ENCODE measurements at places on chromosomes 2 and 18.

- DNase-seq, result no peak
Measured at GRCh38 chr18:12011199-12011956, 30.1 kb downstream of the IMPA2 start.

DNA sequence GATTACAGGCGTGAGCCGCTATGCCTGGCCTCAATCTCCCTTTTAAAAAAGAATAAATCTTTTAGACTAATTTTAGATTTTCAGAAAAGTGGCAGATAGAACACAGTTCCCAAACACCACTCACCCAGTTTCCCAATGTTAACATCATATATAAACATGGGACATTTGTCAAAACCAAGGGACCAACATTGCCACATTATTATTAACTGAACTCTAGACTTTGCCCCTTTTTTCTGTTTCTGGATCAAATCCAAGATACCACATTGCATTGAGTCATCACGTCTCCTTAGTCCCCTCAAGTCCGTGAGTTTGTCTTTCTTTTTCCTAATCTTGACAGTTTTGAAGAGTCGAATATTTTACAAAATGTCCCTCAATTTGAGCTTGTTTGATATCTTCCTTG, 2.4 kb downstream of the C2orf42 start:
- no peak for DNase-seq

- DNase-seq, result no peak
Measured at GRCh38 chr2:181616715-181617114, 40.2 kb downstream of the CERKL start.

DNA sequence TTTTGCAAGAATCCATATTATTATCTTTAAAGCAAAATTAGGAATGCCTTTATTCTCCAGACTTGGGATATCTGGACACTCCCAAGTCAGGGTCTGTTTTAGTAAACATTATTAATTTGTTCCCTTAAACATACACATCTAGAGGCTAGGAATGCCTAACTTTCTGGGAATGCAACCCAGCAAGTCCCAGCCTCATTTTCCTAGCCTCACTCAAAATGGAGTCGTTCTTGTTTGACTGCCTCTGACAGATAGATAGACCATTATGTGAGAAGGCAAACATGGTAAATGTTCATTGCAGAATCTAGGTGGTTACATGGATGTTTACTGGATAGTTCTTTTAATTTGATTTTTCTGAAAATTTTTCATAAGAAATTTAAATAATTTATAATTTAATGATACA, 270.1 kb upstream of the STON1 start:
- no peak for DNase-seq

DNA sequence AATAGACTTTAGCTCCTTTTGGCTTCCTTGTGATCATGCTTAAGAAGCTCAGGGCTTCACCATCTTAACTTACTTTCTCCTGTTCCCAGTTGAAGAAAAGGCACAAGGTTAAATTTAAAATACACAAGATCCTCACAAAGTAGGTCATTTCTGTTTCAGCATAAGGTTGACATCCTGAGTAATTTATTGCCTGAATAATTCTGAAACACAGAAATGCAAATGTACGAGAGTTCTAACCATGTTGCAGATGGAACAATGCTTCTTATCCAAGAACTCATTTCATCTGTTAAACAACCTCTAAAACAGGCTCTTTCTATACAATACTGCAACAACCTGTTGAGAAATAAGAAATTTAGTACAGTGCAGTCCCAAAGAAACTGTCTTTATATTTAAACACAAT, 395.2 kb downstream of the BCL11A start:
- DNase-seq, result no peak

GRCh38 chr2:48219555-48220436, 310.2 kb upstream of the STON1 start:
- DNase-seq, result no peak

GRCh38 chr18:60975420-60975819, 357.8 kb upstream of the CDH20 start:
- DNase-seq, result no peak

- peak; percentile 74 for DNase-seq
Measured at GRCh38 chr2:26605195-26605998, 35.8 kb downstream of the CIB4 start.

GRCh38 chr2:28507796-28508764, 12.2 kb downstream of the PLB1 start:
- no peak for DNase-seq

DNA sequence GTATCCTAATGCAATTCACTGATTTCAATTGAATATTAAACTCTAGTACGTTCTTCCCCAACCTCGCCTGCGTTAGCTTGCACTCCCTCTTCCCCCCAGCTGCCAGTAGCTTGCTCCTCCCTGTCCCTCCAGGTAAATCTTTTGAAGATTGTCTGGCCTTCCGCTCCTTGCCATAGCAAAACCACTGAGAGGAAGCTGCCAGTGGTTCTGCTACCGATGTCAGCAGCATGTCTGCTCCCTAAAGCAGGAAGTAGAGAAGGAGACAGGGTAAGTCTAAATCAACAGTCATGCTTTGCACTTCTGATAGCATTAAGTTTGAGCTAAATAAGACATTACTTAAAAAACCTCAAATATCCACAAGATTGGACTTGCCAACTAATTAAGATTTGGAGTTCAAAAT, 89.1 kb downstream of the SCN2A start:
- DNase-seq, result no peak

- peak; percentile 65 for DNase-seq
Measured at GRCh38 chr2:38600242-38600891, 2.4 kb downstream of the HNRNPLL start.

GRCh38 chr2:202693503-202693902, 58.7 kb downstream of the FAM117B start:
- no peak for DNase-seq

GRCh38 chr2:3604207-3604877, 9.4 kb downstream of the COLEC11 start:
- peak; percentile 11 for DNase-seq

- no peak for DNase-seq
Measured at GRCh38 chr18:47881752-47882455, 48.6 kb downstream of the SMAD2 start.

- DNase-seq, result peak; percentile 88
Measured at GRCh38 chr2:239199041-239199768, 201.6 kb downstream of the HDAC4 start.

- DNase-seq, result peak; percentile 33
Measured at GRCh38 chr2:217054791-217055190, 194.9 kb upstream of the TNP1 start.

GRCh38 chr2:240643811-240644150, 18.5 kb downstream of the GPR35 start:
- no peak for DNase-seq

DNA sequence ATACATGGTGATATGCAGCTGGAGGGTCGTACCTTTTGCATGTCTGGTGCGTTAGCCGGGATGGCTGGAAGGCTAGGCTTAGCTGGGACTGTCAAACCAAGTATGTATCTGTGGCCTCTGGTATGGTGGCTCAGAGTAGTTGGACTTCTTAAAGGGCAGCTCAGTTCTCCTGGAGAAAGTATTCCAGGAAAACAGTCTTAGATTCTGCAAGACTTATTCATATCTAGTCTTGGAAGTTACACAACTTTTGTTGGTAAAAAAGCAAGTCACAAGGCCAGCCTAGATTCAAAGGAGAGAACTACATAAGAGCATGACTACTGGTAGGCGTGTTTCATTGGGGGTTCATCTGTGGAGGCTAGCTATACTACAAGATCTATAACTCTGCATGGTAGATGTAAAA, 45.5 kb downstream of the EML4 start:
- no peak for DNase-seq

GRCh38 chr18:25164848-25165811, 186.8 kb downstream of the ZNF521 start:
- DNase-seq, result peak; percentile 18

GRCh38 chr2:112706170-112706664, 14.6 kb upstream of the NT5DC4 start:
- no peak for DNase-seq

- DNase-seq, result no peak
Measured at GRCh38 chr2:71941726-71942525, 205.7 kb downstream of the CYP26B1 start.

GRCh38 chr2:64477979-64478378, 24.0 kb downstream of the LGALSL start:
- DNase-seq, result no peak

DNA sequence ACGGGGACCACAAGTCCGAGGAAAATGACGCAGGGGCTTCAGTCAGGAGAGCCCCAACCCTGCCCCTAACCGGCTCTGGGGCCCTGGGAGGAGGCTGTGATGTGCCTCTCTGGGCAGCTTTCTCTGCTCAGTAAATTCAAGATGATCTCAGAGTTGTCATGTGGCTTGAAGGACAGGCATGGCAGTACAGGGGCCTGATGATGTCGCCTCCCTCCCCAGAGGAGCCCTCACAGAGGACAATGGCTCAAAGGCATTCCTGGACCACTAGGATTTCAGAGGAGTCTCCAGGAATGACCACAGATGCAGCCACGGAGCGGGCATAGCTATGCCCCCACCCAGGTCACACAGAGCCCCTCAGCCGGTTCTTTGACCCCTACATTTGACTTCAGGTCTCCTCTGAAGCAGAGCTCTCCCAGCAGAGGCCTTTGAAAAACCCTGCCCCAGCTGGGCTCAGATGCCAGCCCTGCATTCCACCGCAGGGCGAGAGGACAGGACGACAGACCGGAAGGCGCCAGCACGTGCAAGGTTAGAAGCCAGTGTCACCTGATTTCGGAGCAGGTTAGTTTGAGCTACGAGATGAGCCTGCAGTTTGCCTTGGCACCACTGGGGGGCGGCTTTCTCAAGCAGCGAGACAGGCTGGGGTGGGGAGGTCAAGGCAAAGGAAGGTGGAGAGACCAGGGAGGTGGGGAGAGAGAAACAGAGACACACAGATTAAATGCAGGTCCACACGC, 39.2 kb downstream of the BIN1 start:
- DNase-seq, result peak; percentile 86

- DNase-seq, result no peak
Measured at GRCh38 chr2:117726747-117727146, 87.7 kb upstream of the DDX18 start.

DNA sequence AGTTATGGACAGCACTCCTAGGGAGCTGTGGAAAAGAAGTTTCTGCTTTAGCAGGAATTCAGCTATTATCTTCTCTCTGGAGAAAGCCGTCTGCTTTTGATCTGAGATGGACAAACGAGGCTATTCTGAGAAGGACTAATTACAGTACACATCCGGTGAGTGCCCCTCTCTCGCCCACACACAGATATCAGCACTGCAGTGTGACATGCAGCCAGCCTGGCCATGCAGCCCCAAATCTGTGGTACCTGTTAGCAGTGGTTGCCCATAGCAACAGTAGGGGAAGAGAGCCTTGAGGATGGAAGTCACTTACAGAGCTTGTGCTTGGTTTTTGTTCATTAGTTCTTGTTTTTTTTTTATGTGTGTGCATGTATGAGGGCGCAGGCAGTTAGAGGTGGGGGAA, 73.9 kb upstream of the TRIB2 start:
- no peak for DNase-seq

- no peak for DNase-seq
Measured at GRCh38 chr2:58826795-58827194, 585.7 kb upstream of the FANCL start.

GRCh38 chr18:3183103-3183717, 36.6 kb downstream of the MYOM1 start:
- DNase-seq, result no peak

DNA sequence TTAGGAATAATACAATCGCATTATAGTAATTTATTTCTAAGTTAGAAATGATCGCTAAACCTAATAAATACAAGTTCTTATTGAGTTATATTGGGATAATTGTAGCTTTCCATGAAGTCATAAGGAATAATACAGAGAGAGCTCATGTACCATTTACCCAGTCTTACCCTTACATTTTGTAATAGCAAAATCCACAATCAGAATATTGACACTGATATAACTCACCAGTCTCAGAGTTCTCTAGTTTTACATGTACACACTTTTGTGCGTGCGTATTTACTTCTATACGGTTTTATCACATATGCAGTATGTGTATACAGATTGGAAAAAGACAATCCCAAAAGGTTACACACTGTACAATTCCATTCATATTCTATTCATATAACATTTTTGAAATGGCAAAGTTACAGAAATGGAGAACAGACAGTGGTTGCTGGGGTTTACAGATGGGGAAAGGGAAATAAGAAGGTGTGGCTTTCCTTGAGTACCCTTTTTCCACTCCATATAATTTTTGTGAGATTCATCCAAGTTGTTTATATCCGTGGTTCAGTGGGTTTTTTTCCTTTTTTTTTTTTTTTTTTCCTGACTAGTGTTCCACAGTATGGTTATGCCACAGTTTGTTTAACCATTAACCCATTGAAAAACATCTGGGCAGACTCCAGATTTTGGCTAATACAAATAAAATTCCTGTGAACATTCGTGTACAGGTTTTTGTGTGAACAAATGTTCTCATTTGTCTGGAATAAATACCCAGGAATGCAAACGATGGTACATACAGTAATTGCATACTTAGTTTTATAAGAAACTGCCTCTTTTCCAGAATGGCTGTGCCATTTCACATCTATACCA, 117.2 kb downstream of the HNMT start:
- no peak for DNase-seq

DNA sequence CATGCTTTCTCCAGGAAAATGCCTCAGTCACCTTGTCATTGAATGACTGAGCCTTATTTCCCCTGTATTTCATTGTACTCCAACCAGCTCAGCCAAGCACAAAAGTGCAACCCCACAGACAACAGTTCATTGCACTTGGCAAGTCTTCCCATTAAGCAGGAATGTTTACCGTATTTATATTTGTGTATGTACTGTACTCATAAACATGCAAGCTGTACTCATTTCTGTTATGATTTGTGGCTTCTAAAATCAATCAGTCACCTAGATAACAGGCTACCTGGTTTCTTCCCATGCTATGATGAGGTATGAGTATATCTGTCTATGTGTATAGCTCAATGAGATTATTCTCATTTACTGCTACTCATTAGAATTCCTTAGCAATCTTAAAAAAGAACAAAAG, 505.5 kb upstream of the FAM98A start:
- DNase-seq, result no peak

DNA sequence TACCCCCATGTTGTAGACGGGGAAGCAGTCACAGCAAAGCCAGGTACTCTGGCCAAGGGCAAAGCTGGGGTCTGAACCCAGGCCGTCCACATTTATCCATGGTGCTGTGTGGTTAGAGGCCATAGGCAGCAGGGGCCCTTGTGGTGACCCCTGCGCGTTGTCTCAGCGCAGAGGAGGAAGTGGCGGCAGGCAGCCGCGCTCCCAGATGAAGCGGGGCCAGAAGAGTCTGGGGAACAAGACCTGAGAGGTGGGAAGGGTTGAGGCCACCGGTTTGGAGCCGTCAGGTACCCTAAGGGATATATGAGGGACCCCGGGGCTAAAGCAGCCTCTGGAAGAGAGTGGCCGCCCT, 770 bp downstream of the ZNF396 start:
- peak; percentile 20 for DNase-seq

- DNase-seq, result no peak
Measured at GRCh38 chr18:51727780-51728179, 530.3 kb upstream of the MEX3C start.

GRCh38 chr2:133194777-133195335, 373.4 kb downstream of the NCKAP5 start:
- DNase-seq, result no peak

Data from testis (tissue), 5 donors.